ENCODE measurements at places on chromosomes 12 and 14.

DNA sequence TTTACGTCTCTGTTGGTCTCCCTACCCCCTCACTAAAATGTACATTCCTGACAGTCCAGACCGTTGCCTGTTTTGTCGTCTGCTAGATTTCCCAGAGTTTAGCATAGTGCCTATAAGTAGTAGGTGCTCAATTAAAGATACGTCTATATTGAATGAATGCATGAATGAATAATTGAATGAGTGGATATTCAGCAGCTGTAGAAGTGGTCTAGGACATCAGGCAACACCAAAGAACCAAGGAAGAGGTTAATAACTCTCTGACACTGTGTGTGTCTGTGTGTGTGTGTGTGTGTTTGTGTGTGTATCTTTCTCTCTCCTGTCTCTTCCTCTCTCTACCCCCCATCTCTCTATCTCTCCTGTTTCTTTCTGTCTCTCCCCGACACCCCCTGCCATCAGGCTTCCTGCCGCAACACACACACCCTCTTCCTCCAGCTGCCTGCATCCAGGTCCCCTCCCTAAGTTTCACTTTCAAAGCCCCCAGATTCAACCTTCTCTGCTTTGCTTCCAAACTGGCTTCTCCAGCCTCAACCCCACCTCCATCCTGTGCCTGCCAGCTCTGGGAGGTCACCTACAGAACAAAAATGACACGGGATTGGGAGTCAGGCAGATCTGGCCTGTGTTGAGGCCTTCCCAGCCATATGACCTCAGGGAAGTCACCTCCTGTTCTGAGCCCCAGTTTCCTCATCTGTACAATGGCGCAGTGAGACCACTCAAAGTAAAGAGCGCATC is 119.9 kb upstream of the NCOR2 start:
- no peak overlapping the region for H3K27ac ChIP-seq
- H3K4me3 ChIP-seq, result no peak overlapping the region
- H3K4me1 ChIP-seq, result peaks cover 19% of the 10 kb centered on the region

- H3K27ac ChIP-seq, result no peak overlapping the region
- peaks cover 14% of the 10 kb centered on the region for H3K4me1 ChIP-seq
- no peak for DNase-seq
- no peak overlapping the region for H3K4me3 ChIP-seq
- peaks cover 6% of the 10 kb centered on the region for H3K27me3 ChIP-seq
Measured at GRCh38 chr14:24343795-24344660, 4.2 kb upstream of the RIPK3 start.

GRCh38 chr14:94113908-94114588 is 3.5 kb downstream of the IFI27 start:
- H3K4me3 ChIP-seq, result no peak overlapping the region
- DNase-seq, result no peak
- H3K27ac ChIP-seq, result no peak overlapping the region

GRCh38 chr12:6959058-6959804 is 8.1 kb downstream of the PTPN6 start:
- peak overlapping the region; percentile 50 for H3K4me3 ChIP-seq
- H3K27ac ChIP-seq, result peak overlapping the region; percentile 96
- DNase-seq, result peak; percentile 89
- H3K36me3 ChIP-seq, result peaks cover 58% of the 10 kb centered on the region
- H3K4me1 ChIP-seq, result peaks cover 98% of the 10 kb centered on the region

- no peak overlapping the region for H3K27ac ChIP-seq
- H3K4me3 ChIP-seq, result no peak overlapping the region
- no peaks in the 10 kb centered on the region for H3K27me3 ChIP-seq
Measured at GRCh38 chr12:108995370-108995992, 25.4 kb downstream of the SVOP start.

- no peaks in the 10 kb centered on the region for H3K36me3 ChIP-seq
- H3K27me3 ChIP-seq, result no peaks in the 10 kb centered on the region
- peaks cover 2% of the 10 kb centered on the region for H3K4me1 ChIP-seq
- no peak for DNase-seq
- no peak overlapping the region for H3K4me3 ChIP-seq
Measured at GRCh38 chr14:85947461-85948139, 417.7 kb downstream of the FLRT2 start.

Data from CD4-positive, alpha-beta T cell (primary cell).